ENCODE measurements at places on chromosomes 6 and 20.

DNA sequence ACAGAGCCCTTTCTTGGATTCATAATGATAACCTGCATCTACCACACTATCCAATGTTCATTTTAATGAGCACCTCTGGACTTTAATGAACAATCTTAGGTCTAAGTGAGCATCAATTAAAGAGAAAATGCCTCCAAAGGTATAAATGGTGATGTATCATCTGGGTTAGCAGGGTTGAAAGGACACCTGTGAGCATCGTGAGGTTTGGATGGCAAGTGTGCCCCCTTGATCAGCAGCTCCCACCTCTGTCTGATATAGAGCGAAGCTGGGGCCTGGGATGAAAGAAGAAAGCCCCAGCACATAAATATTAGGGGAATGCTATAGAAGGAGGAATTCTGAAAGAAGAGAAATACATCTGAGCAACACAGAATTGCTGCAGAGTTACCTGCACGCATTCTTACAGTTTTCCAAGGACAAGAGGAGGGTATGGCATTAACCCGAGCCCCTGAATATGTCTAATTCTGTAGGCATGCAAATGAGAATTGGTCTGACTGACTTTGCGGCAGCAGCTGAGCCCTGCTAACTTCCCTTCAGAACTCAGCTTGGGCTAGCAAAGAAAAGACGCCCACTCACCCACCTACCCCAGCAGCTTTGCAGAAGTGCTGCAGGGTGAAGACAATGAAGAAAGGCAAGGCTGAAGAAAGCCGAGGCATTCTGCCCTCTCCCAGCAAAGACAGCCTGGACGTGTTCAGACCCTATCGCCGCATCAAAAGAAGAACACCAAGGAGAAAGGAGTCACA is 136.2 kb downstream of the GMPR start:
- DNase-seq, result no peak

GRCh38 chr6:78781001-78781400 is 86.3 kb upstream of the IRAK1BP1 start:
- peak; percentile 27 for DNase-seq

DNA sequence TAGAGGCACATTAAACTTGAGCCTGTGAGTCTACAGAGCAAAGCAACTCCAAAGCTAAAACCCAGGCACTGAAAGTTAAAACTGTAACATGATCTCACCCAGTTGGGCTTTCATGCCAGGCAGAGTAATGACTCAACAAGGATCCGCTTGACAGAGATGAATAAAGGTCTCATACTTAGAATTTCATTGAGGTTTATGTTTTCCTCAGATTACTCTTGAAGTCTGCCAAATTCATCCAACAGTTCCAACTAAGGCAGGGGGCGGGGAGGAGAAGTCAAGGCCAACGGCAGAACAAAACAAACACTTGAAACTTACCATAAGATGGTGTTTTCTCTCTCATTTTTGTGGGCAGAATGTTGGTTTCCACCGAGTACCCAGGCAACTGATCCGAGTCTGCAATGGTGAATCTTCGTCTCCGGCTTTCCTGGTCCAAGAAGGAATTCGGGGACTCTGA is 54.0 kb upstream of the IPCEF1 start:
- DNase-seq, result peak; percentile 93

DNA sequence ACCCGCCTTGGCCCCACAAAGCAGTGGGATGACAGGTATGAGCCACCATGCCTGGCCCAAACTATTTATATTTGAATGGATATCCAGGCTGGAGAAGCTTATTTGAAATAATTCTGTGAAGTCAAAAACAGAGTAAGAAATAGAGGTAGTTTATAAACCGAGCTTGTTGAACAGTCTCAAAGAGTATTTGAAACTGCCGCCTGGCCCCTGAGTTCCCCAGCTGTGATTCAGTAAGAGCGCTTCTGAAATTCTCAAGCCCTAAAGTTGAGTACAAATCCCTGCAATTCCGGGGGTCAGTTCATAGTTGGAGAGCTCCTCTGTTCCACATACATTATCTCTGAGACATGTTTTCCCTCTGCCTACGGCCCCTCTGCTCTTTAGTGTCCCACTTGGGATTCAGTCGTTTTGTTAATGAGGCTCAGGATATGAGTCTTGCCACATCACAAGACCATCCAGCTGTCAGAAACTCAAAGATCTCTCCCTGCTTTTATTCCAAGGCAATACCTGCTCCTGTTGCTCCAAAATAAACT is 127.8 kb downstream of the SOD2 start:
- DNase-seq, result no peak

- no peak for DNase-seq
These were observed 11.5 kb upstream of the MMP9 start for GRCh38 chr20:45997187-45997586.

DNA sequence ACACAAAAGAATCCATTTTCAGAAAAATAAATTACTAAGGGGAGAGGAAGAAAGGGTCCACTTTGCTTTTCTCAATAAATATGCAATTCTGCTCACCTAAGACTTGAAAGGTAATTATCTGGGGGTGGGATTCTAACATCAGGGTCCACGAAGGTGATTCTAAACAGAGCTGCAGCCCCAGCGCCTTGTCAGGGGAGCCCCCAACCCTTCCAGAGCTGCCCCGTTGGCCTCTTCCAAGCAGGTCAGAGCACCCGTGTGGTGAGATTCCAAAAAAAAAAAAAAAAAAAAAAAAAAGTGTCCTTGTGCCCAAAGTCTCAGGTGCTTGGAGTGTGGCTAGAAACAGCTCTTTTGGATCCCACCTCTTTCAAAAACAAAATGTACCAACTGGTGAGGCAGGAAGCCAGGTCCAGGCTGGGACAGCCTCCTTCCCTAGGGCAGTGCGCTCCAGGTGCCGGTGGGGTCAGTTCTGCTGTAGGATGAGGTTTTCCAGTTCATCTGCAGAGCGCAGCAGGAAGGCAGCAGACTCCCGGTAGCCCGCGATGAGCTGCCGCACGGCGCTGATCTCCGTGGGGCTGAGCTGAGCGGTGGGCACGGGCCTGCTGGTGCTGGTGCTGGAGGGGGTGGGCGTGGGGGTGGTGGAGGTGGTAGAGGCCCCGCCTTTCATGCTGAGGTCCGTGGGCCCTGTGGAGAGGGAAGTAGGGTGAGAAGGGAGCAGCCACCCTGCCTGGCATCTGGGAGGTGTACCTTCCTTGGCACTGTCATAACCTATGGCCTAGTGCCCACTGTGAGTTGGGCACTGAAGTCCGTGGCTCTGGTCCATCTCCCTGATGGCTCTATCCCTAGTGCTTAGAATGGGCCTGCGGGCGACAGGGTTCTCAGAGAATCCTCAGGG is 89.3 kb downstream of the ASXL1 start:
- no peak for DNase-seq

- DNase-seq, result no peak
These were observed 748.6 kb downstream of the TENT5A start for GRCh38 chr6:81003894-81004293.

Measured in A172 (cell line).